ENCODE measurements at places on chromosomes 7 and 10.

DNA sequence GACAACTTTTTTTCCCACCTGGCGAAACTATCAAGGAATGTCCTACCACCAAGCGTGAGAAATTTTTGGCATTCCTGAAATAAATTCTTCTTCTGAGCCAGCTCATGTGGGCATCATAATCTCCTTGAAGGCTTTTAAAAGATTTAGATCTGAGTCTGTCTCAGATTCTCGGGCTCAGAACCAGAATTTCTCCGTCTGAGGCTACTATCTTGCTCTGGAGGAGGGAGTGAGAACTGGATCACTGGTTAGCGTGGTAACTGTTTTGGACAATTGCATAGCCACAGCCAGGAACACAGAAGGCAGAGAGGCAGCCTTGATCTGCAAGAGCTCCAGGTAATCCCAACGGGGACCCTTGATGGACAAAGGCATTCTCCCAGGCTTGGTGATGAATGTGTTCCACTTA lies 1.0 kb upstream of the PLAC9 start:
- DNase-seq = no peak

- peak; percentile 3 for DNase-seq
Observed at GRCh38 chr10:25725917-25726716, 207.9 kb upstream of the MYO3A start.

GRCh38 chr7:63057265-63057664 lies 941.4 kb upstream of the ZNF722 start:
- DNase-seq = no peak

DNA sequence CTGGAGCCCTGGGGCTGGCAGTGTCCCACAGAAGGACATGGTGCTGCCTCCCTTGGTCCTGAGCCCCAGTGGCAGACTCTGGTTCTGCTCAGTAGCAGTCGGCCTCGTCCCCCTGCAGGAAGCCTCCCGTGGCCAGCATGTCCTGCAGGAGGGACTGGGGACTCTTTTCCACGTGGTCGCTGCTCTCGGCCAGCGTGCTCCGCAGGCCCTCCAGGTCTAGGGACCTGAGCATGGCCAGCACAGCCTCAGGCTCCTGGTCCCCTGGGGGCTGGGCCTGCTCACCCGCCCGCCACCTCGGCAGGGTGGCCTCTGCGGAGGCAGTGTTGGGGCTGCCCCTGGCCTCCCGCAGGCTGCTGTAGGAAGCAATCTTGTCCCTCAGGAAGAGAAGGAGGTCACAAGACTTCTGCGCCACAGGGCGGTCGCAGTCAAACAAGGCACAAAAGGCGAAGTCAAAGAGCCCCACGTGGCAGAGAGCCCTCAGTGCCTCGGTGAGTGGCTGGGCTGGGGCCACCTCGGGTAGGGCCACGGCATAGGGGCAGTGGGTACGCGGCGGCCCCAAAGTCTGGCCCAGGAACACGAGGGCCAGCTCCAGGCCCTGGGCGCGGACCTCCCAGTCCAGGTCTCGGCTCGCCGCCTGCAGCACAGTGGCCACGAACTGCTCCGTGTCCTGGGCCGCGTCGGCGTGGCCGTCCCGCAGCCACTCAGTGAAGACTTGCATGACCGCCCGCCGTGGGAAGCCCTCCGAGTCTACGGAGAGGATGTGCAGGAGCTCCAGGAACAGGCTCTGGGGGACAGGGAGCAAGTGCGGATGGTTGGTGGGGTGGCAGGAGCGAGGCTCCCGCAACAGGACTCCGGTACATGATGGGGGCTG lies 17.1 kb downstream of the BRAT1 start:
- DNase-seq = no peak

GRCh38 chr10:83199374-83199773 lies 939.9 kb upstream of the GHITM start:
- DNase-seq = no peak

DNA sequence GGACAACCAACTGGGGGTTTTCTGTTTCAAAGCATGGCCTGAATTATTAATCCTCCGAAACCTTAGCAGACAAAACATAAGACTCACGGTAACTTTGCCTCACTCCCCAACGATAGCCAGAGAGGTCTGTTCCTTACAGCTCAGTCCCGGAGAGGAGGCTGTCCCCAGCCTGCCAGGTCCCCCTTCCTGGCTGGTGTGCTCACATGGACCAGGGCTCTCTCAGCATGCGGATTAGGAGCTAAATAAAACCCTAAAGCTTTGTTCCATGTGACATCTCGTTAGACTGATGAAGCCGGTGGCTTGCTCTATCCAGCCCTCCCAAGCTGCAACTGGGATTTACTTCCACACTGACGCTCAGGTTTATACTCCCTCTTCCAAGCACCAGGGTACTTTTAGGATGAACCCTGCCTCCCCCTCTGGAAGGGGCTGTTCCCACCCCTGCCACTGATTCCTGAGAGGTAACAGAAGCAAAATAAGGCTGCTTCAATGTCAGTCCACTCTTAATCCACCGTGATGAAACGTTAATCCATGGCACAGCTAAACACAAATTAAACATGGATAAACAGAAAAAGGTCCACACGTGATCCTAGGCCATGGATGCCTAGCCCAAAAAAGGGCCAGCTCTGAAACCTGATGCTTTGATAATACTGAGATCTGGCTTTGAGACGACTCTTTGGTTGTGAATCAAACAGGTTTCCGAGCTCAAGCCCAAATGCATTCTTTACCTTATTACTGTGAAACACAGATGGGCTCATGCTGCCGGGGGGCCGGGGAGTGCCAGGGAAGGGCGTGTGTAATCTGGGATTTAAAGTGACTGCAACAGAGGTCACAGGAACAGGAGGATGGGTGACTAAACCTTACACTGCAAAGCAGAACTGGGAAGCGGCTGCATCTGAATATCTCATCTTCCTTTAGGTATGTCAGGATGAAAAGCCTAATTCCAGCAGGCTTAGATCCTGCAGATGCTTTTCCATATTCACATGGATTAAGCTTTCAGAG lies 86.2 kb downstream of the ZRANB1 start:
- DNase-seq = no peak

DNA sequence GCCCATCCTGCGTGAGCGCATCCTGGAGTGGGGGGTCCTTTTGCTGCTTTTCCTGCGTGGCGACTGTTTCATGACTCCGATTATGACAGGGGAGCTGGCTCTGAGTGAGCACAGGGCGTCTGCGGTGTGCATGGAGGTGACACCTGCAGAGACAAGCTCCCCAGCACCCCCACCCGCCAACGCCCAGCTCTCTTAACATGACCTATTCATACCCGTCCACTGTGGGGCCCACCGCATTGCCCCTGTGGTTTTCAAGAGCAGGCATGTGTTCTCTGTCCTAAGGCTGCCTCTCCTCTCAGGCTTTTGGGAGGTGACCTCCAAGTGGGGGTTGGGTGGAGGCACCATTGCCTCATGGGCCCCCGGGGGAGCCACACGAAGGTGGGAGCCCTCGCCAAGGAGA lies 500.7 kb downstream of the TCERG1L start:
- no peak for DNase-seq
